ENCODE measurements at places on chromosomes 3 and 15. TPM values are rescaled to one million over a fixed set of nuclear protein-coding genes. Genes with fewer than 3 reads are reported as not detected.

GRCh38 chr3:86563400-86563970 lies 427.5 kb downstream of the VGLL3 start:
- no peaks in the 10 kb centered on the region for H3K27me3 ChIP-seq
- H3K4me3 ChIP-seq, result no peak overlapping the region
- H3K27ac ChIP-seq, result no peak overlapping the region
- DNase-seq, result peak; percentile 26
- no peaks in the 10 kb centered on the region for H3K4me1 ChIP-seq

GRCh38 chr3:152834776-152835600 lies at the start of gene P2RY1:
Gene P2RY1 (plus strand): TSS chr3:152835131. CDS start chr3:152835783, 652 bp downstream.
- peaks cover 6% of the 10 kb centered on the region for H3K4me1 ChIP-seq
- DNase-seq, result peak; percentile 59
- H3K27me3 ChIP-seq, result no peaks in the 10 kb centered on the region
- no peaks in the 10 kb centered on the region for H3K36me3 ChIP-seq

DNA sequence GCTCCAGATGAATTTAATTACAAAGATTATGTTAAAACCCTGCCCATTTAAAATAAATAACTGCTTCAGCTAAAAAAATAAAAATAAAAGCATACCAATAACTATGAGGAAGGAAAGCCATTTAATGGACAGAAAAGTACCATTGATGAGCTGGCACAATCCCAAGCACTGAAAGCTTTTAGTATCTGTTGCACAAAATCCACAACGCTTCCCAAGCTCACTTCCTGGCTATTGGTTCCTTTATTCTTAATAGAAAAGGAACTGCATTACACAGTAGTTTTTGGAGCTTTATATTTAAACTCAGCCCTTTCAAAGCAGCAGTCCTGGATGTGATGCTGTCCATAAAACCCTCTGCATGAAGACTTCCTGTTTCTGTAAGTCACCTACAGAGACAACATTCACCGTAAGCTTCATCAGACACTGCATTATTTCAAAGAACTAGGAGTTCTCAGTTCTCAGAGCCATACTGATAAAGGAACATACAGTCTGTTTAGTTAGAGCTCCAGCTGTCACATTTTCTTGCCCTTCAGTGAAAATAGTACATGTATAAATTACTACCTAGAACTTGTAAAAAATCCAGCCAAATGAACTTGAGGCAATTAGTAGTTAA lies 81.5 kb downstream of the CSNK1G1 start:
- H3K4me3 ChIP-seq, result no peak overlapping the region
- no peaks in the 10 kb centered on the region for H3K27me3 ChIP-seq
- no peaks in the 10 kb centered on the region for H3K4me1 ChIP-seq
- no peak overlapping the region for H3K27ac ChIP-seq
- no peak for DNase-seq

GRCh38 chr3:135982922-135983581 lies 17.5 kb downstream of the PPP2R3A start:
- no peak for DNase-seq
- no peaks in the 10 kb centered on the region for H3K27me3 ChIP-seq

DNA sequence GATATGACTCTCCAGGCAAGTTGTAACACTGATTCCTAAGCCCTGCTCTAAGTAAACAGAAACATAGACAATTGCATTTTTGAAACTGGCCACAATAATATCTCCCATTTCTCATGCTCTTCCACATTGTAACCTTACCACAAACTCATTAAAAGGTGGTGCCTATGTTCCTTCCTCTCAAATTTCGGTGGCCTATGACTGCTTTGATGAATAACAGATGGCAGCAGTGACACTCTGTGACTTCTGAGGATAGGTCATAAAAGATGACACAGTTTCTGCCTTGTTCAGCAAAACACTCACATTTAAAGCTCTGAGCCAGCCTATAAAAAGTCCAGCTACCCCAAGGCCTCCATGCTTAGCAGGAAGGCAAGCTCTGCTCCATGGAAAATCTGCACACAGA lies 195.2 kb downstream of the EFHB start:
- H3K27me3 ChIP-seq, result no peaks in the 10 kb centered on the region
- H3K27ac ChIP-seq, result no peak overlapping the region
- no peaks in the 10 kb centered on the region for H3K36me3 ChIP-seq
- H3K4me3 ChIP-seq, result no peak overlapping the region
- no peak for DNase-seq

DNA sequence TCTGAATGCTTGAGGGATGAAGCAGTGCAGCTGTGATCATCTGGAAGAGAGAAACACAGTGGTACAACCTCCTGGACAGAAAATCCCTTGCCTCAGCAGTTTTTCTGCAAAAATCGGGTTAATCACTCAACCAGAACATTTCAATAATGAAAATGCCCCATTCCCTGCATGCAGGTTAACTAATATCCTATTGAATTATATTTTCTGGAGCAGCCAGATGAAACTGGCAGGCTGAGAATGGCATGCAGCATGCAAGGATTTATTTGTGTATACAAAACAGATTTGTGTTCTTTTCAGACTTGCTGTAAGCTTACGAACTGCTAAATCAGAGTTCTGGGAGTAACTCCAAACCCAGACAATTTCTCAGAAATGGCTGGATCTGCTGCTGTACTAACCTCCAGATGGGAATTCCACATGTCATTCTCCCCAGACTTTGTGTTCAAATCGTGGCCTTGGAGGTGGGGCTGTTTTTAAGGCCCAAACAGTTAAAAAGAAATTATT lies 39.1 kb downstream of the SLC9A9 start:
- H3K27me3 ChIP-seq, result no peaks in the 10 kb centered on the region
- DNase-seq, result no peak
- H3K27ac ChIP-seq, result no peak overlapping the region
- no peaks in the 10 kb centered on the region for H3K4me1 ChIP-seq

DNA sequence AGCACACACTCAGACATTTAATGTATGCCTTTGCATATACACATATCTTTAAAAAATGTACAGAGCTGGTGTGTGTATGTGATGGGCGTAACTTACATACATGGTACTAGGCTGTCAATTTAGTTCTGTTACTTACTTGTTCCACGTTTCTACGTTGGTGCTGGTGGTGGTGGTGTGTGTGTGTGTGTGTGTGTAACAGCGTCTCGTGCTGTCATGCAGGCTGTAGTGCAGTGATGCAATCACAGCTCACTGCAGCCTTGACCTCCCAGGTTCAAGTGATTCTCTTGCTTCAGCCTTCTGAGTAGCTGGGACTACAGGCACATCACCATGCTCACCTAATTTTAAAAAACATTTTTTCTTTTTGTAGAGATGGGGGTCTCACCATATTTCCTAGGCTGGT lies 64.2 kb downstream of the ISG20 start:
- peaks cover 21% of the 10 kb centered on the region for H3K27me3 ChIP-seq
- H3K4me1 ChIP-seq, result peaks cover 1% of the 10 kb centered on the region
- H3K36me3 ChIP-seq, result no peaks in the 10 kb centered on the region
- no peak overlapping the region for H3K4me3 ChIP-seq
- DNase-seq, result no peak

DNA sequence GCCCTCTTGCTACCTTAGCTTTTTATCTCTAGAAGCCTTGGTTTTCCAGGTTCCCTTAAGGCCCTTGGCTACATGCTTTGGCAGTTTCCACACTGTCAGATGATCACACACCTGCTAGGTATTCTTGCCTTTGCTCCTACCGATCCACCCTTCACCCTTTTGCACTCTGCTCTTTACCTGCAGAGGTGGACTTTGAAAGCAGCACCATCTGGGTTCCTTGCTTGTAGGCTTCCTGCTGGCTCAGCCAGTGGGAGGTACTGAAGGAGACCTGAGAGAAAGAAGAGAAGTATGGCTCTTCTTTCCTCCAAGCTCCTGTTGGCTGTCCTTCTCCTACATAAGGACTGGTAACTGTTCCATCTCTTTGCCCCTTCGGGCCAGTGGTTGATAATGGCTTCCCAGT lies 7.3 kb upstream of the ZNF592 start:
- H3K27ac ChIP-seq, result no peak overlapping the region
- no peak for DNase-seq
- no peak overlapping the region for H3K4me3 ChIP-seq
- no peaks in the 10 kb centered on the region for H3K27me3 ChIP-seq
- H3K36me3 ChIP-seq, result no peaks in the 10 kb centered on the region
- no peaks in the 10 kb centered on the region for H3K4me1 ChIP-seq

DNA sequence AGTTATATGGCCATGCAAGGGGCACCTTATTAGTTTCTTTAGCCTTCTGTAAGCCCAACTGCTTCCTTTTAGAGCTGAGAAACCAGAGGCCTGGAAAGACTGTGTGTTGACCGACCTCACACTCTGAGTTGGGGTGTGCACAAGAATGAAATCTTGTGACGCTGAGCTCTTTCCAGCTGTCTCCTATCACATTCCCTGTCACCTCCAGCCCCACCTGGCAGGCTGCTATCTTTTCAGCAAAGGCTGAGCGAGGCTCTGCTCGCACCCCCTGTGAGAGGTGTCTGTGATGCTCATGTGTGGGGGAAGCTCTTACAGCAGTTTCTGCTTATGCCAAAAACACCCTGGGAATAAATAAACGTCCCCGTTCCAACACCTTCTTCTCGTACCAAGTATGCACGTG lies 27.0 kb upstream of the LPP start:
- DNase-seq, result no peak
- H3K36me3 ChIP-seq, result no peaks in the 10 kb centered on the region
- H3K4me3 ChIP-seq, result no peak overlapping the region
- no peaks in the 10 kb centered on the region for H3K27me3 ChIP-seq

DNA sequence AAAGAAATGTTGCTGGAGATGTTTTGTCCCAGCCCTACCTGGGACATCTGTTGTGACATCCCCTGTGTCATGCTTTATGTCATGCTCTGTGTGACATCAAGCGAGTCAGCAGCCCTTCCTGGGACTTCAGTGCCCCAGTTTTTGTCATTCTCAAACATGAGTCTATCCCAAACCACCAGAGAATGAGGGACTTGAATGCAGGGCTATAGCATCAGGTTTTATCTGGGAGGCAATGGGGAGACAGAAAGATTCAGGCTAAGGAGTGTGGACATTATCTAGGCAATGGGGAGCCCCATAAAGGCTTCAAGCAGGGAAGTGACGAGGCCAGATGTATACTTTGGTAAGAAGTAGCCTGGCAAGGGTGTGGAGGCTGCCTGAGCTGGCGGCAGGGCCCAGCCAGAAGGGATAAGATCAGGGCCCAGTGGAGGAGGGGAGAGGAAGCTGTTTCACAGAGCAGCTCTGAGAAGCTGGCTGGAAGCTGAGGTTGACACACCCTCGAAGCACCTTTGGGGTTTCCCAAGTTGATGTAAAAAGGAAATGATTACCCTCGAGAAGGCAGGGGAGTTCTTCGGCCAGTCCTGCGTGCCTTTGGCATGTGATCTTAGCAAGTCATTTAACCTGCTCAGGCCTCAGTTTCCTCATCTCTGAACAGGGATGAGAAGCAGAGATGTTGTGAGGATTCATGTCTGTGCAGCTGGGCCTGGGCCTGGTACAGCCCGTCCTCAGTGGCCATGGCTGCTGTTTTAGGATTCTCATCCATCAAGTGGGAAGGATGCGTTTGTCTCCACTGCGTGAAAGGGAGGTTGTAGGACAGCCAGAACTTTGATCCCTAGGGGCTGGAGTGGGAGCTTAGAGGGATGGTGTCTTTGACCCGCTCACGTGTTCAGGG lies 34.3 kb downstream of the IRAK2 start:
- H3K27me3 ChIP-seq, result no peaks in the 10 kb centered on the region
- peaks cover 34% of the 10 kb centered on the region for H3K4me1 ChIP-seq
- DNase-seq, result peak; percentile 73
- no peak overlapping the region for H3K4me3 ChIP-seq
- H3K27ac ChIP-seq, result peak overlapping the region; percentile 49

DNA sequence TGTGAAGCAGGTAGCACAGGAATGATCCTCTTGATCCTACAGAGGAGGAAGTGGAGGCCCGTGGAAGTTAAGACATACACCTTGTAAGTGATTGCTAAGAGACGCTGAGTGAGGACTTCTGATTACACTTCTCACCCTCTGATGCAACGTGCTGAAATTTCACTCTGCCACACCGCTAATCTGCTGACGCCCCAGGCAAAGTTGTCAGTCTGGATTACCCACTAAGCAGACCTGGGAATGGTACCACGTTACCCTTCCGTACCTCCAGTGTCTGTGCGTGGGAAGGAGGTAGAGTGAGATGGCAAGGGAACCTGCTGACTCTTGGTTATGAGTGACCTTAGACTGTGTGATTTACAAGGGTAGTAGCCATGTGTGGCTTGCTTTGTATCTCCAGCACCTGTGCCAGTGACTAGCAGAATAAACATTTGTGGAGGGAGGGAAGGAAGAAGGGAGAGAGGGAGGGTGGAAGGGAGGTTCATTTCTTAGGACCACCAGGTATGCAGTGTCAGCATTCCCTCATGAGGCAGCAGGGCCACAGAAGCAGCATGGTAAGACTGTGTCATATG lies 115.0 kb downstream of the ALDH1A2 start:
- no peaks in the 10 kb centered on the region for H3K27me3 ChIP-seq
- no peak for DNase-seq
- H3K4me3 ChIP-seq, result no peak overlapping the region

Gene EPHA6
- 0.28 TPM for total RNA-seq

Gene ESYT3
- total RNA-seq, result not detected

Gene GRM2
- 0.51 TPM for total RNA-seq

Gene CPLX3
- total RNA-seq, result not detected

Gene ONECUT1
- not detected for total RNA-seq

Gene AQP9
- total RNA-seq, result not detected

Gene LNP1
- 0.80 TPM for total RNA-seq
